ENCODE measurements at places on chromosomes 3 and 15.

GRCh38 chr3:62238431-62238830 is 134.9 kb downstream of the FEZF2 start:
- no peak for DNase-seq

GRCh38 chr3:48187579-48188265 is 495 bp downstream of the CDC25A start:
- no peak for DNase-seq

GRCh38 chr3:13393427-13394360 is 26.4 kb downstream of the NUP210 start:
- DNase-seq = no peak

DNA sequence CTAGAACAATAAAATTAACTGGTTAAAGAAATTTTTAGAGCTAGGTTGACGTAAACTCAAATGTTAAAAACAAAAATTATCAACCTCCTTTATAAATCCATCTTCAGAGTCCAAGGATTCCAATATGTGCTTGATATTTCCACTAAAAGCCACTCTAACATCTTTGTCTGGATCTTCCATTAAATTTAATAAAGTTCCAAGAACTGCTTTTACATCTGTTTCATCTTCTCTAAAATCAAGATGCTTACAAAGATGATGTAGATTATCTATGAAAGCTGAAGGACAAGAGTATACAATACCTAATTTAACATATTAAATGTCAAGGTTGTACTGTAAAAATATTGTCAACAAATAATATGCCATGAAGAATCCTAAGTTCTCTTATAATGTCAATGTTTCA is 24.8 kb downstream of the ATR start:
- DNase-seq = no peak

- no peak for DNase-seq
Measured at GRCh38 chr3:39327053-39327745, 2.3 kb upstream of the CCR8 start.

- no peak for DNase-seq
Measured at GRCh38 chr3:117282566-117282965, 573.0 kb downstream of the TUSC7 start.

GRCh38 chr3:156098437-156099035 is 21.8 kb upstream of the KCNAB1 start:
- DNase-seq = no peak

GRCh38 chr15:63457379-63457778 is 47.0 kb upstream of the USP3 start:
- DNase-seq = no peak

GRCh38 chr3:67713764-67714469 is 59.5 kb upstream of the SUCLG2 start:
- DNase-seq = no peak

DNA sequence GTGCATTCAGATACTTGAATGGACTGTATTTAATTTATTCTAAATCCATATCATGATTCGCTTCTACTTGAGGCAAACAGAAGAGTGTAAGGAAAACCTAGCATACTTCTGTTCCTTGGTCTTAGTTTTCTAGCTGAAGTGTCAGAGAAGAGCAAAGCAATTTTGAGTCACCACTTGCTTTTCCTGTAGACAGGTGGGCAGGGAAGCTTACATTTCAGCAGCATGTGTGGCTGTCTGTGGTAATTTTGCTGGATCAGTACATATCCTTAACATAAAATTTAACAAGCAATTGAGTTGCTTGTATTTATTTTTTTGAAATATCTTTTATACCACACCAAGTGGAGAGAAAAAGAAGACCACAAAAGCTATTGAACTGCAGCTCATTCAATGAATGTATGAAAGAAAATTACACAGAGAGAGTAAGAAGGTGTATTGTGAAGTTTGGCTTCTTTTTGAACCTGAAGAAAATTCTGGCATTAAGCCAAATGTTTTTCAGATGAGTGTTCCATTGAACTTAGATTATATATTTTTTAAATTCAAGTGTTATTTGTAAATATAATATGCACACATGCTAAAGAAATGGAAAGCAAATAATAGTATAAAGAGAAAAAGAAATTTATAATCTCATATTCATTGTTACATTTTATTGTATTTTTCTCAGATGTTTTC is 747.6 kb downstream of the NAALADL2 start:
- DNase-seq = no peak

GRCh38 chr15:92034227-92034626 is 180.7 kb downstream of the SLCO3A1 start:
- no peak for DNase-seq

GRCh38 chr3:195537995-195538394 is 5.1 kb downstream of the PPP1R2 start:
- no peak for DNase-seq

DNA sequence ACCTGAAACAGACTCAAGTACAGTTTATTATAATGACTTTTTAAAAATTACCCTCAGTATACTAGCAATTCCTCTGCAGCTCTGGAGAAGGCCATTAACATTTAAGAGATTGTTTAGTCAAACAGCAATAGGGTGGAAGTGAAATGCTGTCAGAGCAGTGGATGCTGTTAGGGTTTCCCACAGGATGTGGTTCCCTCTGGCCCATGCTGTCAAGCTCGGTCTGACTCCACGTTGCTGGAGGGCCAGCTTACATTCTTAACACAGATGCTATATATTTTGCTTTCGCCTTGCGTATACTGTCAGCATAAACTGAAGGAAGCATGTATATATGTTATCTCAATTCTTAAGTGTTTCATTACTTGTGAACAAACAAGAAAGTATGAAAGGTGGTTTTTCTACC is 231.1 kb upstream of the COL8A1 start:
- DNase-seq = no peak

DNA sequence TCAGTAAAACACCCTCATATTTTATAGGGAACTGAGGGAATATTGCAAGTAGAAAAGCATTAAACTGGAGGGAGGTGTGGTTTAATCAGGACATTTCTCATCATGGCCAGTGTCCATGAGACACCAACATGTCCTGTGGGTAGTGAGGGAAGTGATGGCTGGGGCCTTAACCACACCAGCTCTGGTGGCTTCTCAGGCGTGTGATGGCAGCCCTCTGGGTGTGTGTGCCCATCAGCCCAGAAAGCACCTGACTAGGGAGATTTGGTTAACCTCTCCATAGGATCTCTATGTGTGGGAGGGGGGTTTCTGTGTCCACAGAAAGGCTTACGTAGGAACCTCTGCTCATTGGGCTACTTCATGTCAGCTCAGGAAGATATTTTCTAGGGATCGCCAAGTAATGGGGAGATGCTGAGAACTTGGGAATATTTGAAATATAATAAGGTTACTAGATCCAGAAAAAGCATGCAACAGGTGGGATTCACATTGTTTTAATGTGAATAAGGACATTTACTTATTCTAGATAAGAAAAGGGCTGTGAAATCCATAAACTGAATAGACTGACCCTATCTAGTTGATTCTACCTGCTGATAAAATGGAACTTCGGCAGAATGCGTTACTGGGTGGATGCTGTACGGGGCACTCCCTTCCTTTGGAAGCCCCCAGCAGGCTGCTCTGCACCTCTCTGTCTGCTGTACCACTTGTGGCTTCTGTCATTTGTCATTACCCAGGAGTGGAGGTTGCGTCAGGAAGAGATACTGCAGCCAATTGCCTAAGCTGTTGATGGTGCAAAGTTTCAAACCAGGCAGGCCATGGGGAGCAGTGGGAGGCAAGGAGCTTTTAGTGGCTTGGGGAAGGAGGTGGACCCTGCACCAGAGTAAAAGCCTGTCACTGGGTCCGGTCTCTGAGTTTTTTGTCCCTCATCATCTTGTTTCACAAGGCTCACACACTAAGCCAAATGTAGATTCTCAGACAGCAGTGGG is 21.5 kb downstream of the PDHB start:
- no peak for DNase-seq

- DNase-seq = no peak
Measured at GRCh38 chr3:170572665-170573253, 13.1 kb downstream of the SLC7A14 start.

DNA sequence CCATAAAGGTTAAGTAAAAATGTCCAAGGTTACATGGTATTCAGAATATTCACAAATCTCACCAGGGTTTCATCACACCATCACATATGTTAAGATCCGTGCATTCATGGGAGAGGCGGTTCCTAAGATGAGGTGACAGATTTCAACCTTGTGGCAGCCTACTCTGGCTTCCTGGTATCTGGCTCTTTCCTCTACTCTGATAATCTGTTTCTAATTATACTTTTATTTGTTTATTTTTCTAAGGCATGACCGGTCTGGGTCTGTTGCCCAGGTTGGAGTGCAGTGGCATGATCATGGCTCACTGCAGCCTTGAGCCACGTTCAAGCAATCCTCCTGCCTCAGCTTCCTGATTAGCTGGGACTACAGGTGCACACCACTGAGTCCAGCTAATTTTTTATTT is 34.4 kb downstream of the RAF1 start:
- no peak for DNase-seq

DNA sequence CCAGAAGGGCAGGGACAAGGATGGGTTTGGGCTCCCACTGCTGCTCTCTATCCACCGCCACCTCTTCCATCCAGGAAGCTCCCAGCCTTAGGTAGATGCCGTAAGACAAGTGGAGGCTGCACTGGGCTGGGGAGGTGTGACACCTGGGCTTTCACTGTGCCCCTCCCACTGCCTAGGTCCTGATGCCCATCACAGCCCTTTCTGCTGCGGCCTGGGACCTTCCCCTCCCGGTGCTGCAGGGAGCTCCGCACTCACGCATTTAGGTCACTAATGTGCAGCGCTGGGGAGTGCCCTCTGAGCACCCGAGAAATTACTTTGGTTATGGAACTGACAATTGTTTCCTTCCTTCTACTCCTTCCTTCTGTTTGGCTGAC is 850 bp downstream of the LTF start:
- DNase-seq = no peak

- no peak for DNase-seq
Measured at GRCh38 chr3:191008074-191008473, 145.6 kb upstream of the GMNC start.

GRCh38 chr15:70265466-70265978 is 167.8 kb upstream of the TLE3 start:
- DNase-seq = no peak

DNA sequence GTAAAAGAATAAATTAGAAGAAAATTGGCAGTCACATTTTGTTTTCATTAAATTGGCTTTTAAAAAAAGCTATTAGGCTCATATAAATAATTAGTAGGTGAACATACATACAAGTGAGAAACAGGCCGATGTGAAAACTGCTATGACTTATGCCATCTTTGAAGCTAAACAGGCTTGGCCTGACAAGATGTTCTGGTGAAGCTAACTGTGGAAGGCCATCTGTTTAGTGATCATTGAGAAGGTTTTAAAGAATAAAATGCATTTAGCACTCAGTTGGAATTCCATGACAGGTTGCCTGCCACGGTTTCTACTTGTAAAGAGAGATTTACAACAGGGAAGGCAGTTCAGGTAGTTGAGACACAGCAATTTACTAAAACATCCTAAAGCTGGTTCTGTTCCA is 264.0 kb upstream of the AGTR1 start:
- DNase-seq = no peak

GRCh38 chr3:40869939-40870338 is 329.4 kb upstream of the CTNNB1 start:
- no peak for DNase-seq

DNA sequence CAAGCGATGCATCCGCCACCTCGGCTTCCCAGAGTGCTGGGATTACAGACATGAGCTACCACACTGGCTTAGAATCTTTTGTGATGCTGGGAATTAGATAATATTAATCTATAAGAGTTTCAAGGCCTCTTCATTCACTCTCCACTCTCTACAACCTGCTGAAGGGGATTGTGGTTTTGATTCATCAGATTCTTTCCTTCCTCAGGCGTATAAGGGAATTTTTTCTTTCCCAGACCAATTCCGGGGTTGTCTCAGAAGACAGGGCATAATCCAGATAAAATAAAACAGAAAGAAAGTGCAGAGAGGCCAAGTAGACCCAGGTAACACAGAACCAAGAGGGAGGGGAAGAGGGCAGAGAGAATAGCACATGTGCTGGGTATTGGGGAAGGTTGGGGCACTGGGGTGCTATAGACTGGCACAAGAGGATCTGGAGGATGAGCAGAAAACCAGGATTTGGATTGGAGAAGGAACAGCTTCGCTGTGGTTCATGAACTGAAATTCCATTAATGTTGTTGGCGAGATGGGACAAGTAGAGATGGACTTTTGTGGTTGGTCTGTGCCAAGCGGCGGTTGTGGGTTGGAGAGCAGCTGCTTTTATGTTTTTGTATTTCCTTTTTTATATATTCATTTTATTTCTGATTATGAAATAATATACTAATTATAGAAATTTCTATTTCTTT is 12.8 kb downstream of the ARL6IP5 start:
- no peak for DNase-seq

DNA sequence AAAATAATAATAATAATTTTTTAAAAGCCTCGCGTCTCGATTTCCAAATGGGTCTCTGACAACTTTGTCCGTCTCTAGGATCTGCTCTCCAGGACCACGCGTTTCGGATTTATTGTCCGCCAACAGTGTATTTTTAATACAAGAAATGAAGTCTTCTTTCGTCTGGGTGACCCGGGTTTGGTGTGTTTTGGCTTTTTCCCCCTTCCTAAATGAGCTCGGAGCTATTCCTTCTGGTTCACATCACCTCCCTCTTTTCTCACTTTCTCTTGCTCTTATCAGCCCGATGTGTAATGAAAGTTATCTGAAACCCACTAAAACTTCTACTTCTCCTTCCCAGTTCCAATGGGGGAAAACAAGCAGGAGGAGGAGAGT is 516.7 kb downstream of the MECOM start:
- DNase-seq = no peak

GRCh38 chr3:174122411-174122810 is 724.9 kb downstream of the NLGN1 start:
- DNase-seq = no peak

DNA sequence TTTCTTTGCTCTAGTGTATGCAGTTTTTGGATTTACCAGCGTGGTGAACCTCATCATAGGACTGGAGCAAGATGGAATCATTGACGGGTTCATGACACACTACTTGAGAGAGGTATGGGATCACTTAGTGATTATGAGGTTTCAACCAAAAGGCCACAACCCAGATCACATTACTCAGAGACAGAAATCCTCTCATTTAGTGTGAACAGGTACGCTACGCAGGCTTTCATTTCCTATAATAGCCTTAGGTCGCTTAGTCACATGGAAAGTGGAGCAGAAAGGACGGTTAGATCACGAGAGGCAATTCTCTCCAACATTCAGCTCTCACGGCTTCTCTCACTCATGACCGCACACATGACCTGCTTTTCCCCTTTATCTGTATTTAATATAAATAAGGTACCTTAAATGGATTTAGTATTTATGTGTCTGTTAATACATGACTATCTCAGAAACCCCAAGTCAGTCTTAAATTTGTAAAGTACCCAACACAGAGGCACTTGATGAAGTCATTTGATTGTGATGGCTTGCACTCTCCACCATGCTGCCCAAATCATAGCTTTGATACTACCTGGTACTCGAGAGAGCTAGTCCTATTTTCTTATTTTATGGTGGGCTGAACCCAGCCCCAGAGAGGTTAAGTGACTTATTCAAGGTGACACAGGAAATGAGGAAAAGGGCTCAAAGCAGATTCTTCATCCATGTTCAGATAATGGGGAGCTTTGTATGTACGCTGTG is 8.6 kb downstream of the TM6SF1 start:
- DNase-seq = no peak
